Stimulated activated CD8-positive, alpha-beta memory T cell treated with anti-CD3 and anti-CD28 coated beads, Interleukin-15, amount 100 ng/mL, for 24 hours (primary cell): ENCODE measurements at places on chromosomes 1 and 21.

DNA sequence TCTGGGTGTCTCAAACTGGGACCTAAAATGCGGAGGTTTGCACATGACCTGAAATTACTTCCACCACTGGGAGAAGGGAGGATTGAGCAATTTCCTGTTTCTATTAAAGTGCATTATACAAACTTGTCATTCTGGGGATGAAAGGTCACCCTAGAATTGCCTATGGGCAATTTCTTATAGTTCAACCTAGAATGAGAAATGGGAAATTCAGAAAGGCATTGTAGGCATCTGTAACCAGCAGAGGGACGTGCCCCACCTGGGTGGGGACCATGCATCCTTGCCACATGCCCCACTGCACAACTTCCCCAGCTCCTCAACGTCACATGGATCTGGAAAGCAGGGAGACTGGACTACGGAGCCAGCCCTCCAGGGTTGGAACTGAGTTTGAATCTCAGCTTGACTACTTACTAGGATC, 47.0 kb downstream of the MRPL39 start:
- DNase-seq, result no peak

- no peak for DNase-seq
These were observed 89.5 kb downstream of the SCMH1 start for GRCh38 chr1:41152622-41153044.

- no peak for DNase-seq
These were observed 519.3 kb upstream of the CXADR start for GRCh38 chr21:16993416-16994038.

DNA sequence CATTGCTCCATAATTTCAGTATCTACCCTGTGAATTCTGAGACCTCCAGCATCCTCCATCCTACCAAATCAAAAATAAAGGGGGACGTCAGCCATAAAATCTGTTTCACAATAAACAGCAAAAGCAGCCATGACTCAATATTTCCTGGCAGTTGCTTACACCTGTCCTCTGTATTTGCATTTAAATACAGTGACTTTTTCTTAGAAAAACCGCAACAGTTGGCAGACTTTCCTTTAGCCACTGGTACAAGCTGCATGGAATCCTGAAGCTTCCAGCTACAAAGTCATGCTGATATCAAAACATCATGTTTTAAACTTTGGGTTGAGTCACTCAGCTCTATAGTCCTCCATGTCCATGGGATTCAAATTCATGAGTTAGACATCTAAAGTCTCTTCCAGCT, 278.0 kb upstream of the KAZN start:
- DNase-seq, result no peak

GRCh38 chr1:3770047-3770765, 2.3 kb upstream of the SMIM1 start:
- DNase-seq, result no peak

- no peak for DNase-seq
These were observed 3.7 kb upstream of the CCN1 start for GRCh38 chr1:85576642-85577418.

DNA sequence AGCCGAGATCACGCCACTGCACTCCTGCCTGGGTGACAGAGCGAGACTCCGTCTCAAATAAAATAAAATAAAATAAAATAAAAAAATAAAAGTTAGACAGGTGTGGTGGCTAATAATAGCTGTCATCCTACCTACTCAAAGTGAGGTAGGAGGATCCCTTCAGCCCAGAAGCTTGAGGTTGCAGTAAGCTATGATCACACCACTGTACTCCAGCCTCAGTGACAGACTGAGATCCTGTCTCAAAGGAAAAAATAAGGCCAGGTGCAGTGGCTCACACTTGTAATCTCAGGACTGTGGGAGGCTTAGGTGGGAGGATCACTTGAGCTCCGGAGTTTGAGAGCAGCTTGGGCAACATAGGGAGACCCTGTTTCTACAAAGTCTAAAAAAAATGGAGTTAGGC, 18.0 kb downstream of the NOL9 start:
- no peak for DNase-seq

DNA sequence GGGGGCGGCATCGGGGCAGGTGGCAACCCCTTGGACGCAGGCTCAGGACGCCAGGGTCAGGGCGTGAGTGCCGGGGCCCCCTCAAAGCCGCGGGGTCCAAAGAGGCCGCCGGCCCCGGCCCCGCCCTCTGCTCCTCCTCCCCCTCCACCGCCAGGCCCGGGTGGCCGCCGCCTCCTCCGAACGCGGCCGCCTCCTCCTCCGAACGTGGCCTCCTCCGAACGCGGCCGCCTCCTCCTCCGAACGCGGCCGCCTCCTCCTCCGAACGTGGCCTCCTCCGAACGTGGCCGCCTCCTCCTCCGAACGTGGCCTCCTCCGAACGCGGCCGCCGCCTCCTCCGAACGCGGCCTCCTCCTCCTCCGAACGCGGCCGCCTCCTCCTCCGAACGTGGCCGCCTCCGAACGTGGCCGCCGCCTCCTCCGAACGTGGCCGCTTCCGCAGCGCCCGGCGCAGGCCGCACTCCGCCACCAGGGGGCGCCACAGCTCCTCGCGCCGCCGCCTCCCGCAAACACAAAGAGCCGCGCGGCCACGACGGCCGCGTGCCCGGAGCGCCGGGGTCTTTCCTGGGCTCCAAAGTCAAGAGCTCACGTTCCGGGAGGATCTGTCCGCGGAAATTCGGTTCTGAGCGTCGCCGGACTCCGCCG, 19.3 kb upstream of the SAMD11 start:
- DNase-seq, result peak; percentile 86

- DNase-seq, result no peak
These were observed 14.6 kb upstream of the ACBD3 start for GRCh38 chr1:226201029-226201593.

- no peak for DNase-seq
These were observed 176.2 kb downstream of the ROR1 start for GRCh38 chr1:63950023-63950422.

DNA sequence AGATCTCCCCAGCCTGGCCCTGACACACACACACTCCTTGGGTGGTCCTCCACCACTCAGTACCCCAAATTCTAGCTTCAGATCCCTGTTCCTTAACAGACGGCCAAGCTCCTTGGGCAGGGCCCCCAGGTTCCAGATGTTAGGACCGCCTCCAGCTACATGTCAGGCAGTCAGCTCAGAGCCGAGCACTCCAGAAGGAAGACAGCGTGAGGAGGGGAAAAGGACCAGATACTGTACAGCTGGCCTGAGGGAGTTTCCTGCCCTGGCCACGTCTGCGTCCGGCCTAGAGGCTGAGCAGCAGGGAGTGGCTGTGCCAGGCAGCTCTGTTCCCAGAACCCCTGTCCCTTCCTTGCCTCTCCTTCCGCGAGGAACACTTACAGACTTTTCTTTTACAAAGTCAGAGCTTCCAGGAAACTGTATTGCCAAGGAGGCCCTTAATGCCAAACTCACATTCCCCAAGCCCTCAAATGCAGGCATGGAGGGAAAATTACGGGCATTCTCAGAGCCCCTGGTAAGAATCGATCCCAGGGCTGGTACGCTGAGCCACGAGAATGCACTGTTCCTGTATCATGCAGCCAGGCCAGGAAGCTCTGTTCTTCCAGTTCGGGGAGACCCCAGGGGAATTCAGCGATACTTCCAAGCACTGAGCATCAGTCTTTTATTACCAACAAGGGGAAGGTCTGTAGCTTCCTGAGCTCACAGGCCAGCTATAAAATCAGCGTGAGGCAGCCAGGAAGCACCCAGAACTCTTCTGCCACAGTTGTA, 45.2 kb upstream of the CNTN2 start:
- DNase-seq, result no peak

DNA sequence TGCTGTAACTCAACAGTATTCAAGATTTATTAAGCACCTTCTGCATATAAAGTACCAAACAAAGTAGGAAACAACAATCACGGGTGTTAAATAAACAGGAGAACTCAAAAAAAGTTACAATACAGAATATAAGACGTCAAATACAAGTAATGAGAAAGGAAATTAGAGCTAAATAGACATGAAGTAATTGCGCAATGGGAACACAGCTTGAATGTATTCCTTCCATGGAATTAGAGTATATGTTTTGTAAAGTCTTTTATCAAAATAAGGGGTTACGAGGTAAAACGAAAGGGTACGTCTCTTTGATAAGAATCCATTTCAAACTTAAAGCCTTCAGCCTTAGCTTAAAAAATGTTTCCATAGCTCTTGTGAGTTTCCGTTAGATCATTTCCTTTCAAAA, 109.1 kb downstream of the SPATA6 start:
- no peak for DNase-seq

- DNase-seq, result no peak
These were observed 43.9 kb upstream of the SGIP1 start for GRCh38 chr1:66489972-66490601.

DNA sequence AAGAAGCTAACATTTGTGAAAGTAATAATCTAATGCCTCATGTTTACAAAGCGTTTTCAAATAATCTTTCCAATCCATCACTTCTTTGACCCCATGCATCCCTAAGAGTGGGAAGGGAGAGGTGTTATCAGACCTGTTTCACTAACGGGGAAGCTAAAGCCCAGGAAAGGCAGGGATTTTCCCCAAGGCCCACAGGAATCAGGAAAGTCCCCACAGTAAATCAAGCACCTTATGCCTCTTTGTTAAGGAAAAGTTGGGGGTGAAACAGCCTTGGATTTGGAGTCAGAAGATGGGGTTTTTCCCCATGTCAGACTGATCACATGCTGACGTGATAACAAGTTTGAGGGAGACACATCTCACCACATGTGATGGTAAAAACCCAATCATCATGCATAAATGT, 20.0 kb upstream of the ANGPTL7 start:
- DNase-seq, result no peak

- DNase-seq, result no peak
These were observed 46.7 kb upstream of the CXADR start for GRCh38 chr21:17466166-17466565.

DNA sequence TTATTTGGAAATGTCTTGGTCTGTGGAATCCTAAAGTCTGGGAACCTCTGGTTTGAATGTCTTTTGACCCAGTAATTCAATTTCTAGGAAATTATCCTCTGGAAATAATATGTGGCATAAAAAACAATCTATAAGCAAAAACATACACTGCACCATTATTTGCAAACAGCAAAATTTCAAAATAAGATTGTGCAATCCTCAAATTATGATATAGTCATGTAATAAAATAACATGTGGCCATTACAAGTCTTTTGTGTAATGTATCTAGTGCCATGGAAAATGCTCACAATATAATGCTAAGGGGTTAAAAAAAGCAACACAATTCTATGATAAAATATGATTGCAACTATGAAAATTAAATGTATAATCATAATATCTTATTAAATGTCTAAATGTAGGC, 312.9 kb upstream of the RUNX1 start:
- no peak for DNase-seq

DNA sequence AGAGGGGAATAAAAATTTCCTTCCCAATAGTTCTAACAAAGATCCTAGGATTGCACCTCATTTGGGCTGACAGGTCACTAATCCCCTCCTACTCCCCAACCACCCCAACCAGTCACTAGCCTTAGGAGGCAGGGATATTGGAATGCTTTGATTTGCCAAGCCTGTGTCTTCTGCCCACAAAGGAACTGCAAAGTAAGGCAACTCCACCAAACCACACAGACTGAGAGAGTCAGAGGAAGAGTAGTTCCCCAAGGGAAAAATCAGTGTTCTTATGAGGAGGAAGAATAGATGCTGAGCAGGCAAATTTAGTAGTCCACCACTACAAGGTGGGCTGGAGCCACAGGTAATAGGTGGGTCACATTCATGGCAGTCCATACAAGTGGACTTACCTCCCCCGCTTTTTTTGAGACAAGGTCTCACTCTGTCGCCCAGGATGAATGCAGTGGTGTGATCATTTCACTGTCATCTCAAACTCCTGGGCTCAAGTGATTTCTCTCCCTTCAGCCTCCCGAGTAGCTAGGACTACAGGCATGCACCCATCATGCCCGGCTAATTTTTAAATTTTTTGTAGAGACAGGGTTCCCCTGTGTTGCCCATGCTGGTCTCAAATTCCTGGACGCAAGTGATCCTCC, 3.7 kb upstream of the TMEM39B start:
- DNase-seq, result no peak

DNA sequence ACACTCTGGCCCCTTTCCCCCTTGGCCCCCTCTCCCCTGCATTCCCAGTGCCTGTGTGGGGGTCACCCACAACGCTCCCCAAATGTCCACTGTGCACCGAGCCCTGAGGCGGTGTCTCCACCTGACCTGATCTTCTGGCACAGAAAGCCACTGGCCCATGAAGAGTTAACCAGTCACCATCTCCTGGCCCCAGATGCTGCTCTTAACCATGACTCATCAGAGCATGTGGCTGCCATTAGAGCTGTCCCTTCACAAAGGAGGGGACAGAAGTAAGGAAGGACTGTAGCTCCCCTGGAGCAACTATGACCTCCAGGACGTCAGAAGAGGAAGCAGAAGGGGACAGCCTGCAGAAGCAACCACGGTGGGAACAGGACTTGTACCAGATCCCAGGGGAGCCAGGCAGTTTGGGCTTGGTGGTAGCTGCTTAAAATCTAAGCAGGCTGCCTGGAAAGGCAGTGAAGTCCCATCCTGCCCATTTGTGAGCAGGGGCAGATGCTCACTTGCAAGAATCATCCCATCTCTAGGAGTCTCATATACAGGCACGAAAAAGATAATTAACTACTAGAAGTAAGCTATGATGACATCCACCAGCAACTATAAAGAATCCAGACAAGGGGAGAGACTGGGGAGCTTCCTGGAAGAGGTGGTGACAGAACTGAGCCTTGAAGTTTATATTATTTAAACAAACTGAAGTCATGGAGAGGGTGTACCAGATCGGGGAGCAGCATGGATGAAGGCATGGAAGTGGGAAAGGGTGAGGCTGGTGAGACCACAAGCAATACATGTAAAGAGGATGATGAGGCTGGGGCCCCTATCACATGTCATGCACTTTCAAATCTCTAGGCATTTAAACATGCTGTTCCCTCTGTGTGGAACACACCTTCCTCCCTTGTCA, 1.1 kb upstream of the TTC39A start:
- no peak for DNase-seq

DNA sequence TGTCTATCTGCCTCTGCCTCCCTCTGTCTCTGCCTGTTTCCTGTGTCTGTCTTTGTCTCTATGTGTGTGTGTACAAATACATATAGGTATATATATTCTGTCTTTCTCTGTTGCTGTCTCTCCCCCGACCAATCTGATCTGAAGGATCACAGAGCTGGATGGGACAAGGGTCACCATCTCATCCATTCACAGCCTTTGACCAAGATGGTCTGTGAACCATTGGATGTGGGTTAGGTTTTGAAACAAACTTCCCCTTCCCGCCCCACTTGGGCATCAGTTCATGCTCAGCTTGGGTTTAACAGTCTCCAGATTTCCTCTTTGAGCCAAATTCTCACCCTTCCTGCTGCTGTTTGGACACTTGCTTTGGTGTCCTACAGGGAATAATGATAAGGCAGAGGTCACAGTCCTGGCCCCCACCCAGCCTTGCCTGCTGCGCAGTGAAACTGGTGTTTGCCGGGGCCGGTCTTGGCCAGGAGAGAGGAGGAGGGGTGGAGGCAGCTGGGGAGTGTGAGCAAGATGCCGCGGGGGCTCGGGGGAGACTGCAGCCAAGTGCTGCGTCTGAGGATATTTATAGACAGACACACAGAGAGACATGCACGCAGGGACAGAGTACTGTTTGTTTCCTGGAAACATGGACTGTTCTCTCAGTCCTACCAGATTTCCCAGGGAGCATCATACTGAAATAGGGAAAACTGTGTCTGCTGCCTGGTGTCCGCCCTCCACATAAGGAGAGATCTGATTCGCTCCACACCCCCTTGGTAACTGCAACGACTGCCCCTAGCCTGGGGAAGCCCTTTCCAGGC, 27.0 kb upstream of the BTG2 start:
- no peak for DNase-seq
